ENCODE measurements at places on chromosomes 6 and 20.

DNA sequence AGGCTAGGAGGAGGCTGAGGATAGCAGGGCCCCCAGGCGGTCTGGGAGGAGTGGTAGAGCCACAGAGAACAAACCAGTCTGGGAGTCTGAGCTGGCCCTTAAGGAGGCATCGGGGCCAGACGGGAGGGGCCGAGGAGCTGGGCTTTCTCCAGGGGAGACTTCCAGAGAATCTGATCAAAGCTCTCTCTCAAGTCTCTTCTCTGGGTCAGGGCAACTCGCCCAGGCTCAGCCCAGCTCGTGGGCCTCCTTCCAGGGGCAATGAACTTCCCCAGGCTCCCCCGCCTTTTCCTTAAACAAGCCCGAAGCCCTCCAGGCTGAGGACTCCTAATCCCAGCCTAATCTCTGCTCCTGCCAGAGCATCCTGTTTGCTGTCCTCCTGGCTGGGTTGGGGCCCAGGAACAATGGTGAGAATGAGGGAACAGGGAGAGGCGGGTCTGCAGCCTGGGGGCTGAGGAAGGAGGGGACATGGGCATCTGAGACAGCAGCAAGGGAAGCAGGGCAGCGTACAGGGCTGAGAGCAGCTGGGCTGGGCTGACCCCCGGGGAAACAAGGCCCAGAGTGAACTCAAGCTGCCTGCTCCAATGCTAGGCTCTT is 173.6 kb downstream of the ANKRD60 start:
- peak; percentile 51 for DNase-seq

DNA sequence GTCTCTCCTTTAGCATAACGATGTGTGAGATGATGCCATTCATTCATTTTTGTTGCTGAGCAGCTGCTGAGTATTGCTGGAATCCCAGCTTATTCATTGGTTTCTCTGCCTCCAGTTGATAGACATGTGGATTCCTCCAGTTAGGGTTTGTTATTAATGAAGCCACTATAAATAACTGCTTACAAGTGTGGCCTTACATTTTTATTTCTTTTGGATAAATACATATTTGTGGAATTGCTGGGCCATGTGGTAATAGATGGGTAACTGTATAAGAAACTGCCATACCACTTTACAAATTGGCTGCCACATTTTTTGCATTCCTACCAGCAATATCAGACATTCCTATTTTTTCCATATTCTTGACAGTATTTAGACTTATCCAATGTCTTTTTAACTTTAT is 2.6 kb upstream of the HLA-B start:
- no peak for DNase-seq

GRCh38 chr20:5596401-5597193 is 153.6 kb upstream of the SHLD1 start:
- DNase-seq: no peak

GRCh38 chr20:57262301-57262700 is 4.1 kb downstream of the BMP7 start:
- DNase-seq: no peak

- DNase-seq: no peak
Measured at GRCh38 chr20:20664795-20665589, 47.5 kb downstream of the RALGAPA2 start.

- no peak for DNase-seq
Measured at GRCh38 chr20:43752561-43753301, 25.9 kb upstream of the GTSF1L start.

DNA sequence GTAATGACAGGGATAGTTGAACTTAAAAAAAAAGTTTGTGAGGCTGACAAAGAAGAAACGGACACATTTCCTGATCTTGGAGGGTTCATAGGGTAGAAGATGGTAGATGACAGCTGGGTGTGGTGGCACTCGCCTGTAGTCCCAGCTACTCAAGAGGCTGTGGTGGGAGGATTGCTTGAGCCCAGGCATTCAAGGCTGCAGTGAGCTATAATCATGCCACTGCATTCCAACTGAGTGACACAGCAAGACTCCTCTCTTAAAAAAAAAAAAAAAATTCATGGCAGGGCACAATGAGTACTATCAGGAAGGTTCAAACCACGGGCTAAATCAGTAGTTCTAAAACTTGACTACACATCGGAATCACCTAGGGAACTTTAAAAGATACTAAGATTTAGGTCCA is 2.0 kb upstream of the MICA start:
- DNase-seq: no peak

All from type B pancreatic cell (in vitro differentiated cells).